ENCODE measurements at places on chromosomes 3 and 15. TPM values are rescaled to one million over a fixed set of nuclear protein-coding genes. Genes with fewer than 3 reads are reported as not detected.

The GNL3 gene
- total RNA-seq, result 142 TPM

The ZNF662 gene
- total RNA-seq, result not detected

The ANKRD34C gene
- total RNA-seq, result not detected

The TBC1D21 gene
- total RNA-seq, result not detected

- no peak for DNase-seq
These were observed 65.9 kb upstream of the IGSF10 start for GRCh38 chr3:151526757-151527156.

- no peak for DNase-seq
These were observed 30.3 kb upstream of the SKOR1 start for GRCh38 chr15:67794832-67795574.

DNA sequence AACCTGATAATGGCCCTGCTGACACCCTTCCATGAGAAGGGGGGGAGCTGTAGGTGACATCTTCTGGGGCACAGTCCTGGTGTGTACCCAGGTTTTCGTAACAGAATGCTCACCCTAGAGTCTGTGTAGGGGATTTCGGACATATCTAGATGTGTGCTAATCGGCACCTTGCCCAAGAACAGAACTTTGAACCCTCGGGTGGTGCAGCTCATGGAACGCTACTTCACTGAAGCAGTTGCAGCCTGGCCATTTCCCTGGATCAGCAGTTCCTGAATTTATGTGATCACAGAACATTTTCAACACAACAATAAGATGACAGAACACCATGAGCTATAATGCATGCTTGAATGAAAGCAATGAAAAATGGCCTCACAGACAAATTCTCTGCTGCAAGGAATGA is 57.5 kb upstream of the MUC13 start:
- no peak for DNase-seq

DNA sequence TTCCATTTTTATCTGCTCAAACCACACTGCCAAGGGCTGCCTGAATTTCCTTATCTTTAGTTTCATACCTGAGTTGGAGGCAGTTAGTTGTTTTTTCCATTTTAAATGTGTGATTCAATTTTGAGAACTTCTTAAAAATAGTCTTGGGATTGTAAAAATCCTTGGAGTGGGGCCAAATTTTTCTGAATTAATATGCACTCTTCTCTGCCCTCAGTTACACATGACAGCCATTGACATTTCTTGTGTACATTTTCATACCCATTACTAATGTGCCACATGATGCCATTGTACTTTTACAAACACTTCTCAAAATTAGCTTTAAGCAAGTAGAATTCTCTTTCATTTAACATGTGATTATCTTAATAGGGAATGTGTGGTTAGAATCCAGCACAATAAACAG is 141.7 kb downstream of the C3orf38 start:
- DNase-seq, result no peak

- DNase-seq, result no peak
These were observed 20.8 kb upstream of the DUSP7 start for GRCh38 chr3:52076896-52077780.

DNA sequence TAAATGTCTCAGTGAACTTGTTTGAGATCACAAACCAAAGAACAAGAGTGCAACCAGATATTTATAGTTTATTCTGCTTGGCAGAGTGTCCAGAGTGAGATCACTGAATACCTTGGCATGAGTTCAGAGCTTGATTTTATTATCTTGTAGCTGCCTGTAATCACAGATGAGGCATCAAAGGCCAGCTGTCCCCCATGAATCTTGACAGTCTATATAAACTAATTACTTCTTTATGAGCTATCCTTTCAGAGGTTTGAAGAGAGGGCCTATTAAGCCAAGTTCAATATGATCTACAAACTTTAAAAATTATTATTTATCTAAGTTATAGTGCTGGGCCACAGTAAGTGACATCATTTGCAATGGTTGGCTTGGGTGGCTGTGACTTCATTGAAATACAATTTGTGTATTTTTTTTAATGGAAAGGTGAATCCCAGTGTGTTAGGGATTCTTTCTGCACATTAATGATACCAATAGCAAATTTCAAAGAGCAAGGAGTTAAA is 251.5 kb downstream of the CLSTN2 start:
- DNase-seq, result no peak

- no peak for DNase-seq
These were observed 207.1 kb downstream of the MEIS2 start for GRCh38 chr15:36893276-36893675.

DNA sequence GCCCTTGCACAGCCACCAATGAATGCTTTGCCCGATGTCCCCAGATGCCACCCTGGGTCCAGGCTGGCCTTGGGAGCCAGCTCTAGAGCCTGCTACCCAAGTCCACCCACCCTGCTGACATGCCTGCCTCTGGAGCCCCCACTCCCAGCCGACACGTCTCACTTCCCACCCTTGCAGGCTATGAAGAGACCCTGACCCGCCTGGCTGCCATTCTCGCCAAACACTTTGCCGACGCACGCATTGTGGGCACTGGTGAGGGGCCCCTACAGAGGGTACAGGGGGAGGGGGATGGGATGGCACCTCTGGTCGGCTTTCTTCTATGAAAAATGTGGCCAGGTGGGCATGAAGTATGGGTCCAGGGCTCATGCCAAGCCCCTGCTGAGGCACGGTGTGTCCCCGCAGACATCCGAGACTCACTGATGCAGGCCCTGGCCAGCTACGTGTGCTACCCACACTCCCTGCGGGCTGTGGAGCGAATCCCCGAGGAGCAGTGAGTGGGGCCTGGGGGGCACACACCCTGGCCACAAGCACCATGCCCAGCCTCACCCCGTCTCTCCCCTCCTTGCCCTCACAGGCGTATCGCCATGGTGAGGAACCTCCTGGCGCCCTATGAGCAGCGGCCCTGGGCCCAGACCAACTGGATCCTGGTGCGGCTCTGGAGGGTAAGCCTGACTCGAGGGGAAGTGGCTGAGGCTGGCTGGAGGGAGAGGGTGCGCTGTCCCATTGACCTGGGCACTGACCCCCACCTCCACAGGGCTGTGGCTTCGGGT is 6.0 kb downstream of the AMIGO3 start:
- no peak for DNase-seq

GRCh38 chr15:26805470-26805869 is 32.6 kb upstream of the GABRB3 start:
- no peak for DNase-seq

GRCh38 chr3:12334786-12335185 is 45.9 kb downstream of the PPARG start:
- DNase-seq, result no peak

DNA sequence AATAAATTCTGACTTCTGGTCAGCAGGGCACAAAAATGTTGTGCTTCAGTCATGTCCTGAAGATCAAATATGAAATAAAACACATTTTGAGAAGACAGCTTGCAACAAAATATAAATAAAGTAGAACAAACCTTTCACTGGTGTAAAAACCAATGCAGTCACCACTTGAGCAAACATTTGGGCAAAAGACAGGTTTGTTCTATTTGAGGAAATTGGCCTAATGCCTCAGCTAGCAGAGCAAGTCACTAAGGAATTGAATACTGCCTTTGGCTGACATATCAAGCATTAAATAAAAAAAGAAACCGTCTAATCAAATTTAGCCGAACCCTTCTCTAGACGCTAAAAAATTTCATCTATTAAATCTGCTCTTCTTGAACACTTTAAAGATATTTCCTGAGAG is 475.4 kb upstream of the CNTN3 start:
- DNase-seq, result no peak

DNA sequence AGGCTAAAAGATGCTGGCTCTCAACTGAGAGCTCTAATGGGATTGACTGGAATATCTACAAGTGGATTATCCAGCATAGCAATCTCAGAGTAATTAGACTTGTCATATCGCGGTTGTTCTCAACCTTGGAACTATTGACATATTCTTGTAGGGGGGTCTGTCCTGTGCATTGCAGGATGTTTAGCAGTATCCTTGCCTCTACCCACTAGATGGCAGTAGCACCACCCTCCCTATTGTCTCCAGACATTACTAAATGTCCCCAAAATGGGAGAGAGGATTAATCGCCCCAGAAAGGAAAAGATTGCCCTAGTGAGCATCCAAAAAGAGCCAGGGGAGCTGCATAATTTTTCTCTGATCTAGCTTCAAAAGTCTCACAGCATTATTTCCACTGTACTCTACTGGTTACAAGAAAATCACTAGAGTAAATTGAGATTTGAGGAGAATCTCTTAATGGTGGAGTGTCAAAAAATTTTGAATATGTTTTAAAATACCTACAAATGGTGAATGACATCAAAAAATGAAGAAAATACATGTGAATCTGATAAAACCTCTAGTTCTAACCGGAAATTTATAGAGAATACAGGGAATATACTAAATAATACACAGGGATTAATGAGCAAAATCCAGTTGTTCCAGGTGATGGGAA is 388.2 kb upstream of the AGTR1 start:
- peak; percentile 3 for DNase-seq

GRCh38 chr3:66617351-66617750 is 116.5 kb upstream of the LRIG1 start:
- DNase-seq, result no peak

DNA sequence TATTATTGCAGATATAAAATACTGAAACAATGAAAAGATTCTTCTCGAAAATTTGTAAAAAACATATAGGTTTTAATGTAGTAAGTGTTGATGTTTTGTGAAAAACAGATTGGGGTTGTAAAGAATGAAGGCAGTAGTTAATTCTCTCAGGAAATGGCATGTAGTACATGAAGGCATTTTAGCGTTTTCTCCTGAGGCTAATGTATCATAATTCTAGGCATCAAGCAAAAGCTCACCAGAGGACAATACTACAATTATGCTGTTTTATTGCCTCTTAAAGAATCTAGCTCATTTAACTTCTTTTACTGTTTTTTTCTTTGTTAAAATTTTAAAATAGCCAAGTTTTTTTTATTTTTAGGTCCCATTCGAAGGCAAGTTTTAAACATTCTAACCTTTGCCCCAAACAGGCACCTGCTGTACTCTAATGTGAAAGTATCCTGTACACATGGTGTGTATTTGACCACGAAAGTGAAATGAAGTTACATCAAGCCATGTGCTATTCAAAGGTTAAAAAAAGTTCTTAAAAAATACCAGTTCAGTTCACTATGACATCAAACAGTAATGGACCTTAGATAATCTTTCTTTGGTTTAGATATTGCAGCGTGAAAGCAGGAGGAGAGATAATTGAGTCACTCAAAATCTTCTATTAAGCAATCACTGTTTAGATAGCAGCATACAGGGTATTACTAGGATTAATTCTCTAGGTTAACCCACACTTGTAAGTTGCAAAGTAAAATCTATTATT is 163.6 kb downstream of the ECT2 start:
- no peak for DNase-seq

Measured in neural crest cell (in vitro differentiated cells).